A549 treated with RU486 at 1 μM for 4 hours (cell line): ENCODE measurements at places on chromosomes 12 and 14. TPM values are rescaled to one million over a fixed set of nuclear protein-coding genes. Genes with fewer than 3 reads are reported as not detected.

The TPH2 gene
- not detected in 5 replicates for total RNA-seq

The C12orf57 gene
- 259 to 304 TPM (median 287 TPM) in 5 replicates for total RNA-seq

The SLC17A8 gene
- total RNA-seq = 0.02 TPM in 1 of 5 replicates, not detected in the others

The CLBA1 gene
- total RNA-seq = 13.9 to 18.6 TPM (median 18.3 TPM) in 5 replicates

The POTEG gene
- not detected in 5 replicates for total RNA-seq

The SYCP3 gene
- 0.13 TPM in 1 of 5 replicates, not detected in the others for total RNA-seq

The IFNG-AS1 gene
- not detected in 5 replicates for total RNA-seq

The GPR132 gene
- total RNA-seq = 0.43 to 0.64 TPM (median 0.55 TPM) in 5 replicates

The ZBTB39 gene
- 4.4 to 6.0 TPM (median 5.7 TPM) in 5 replicates for total RNA-seq

The IL23A gene
- total RNA-seq = 0.42 to 0.74 TPM (median 0.59 TPM) in 5 replicates

The LRTM2 gene
- not detected in 5 replicates for total RNA-seq

The SLC5A8 gene
- total RNA-seq = not detected in 5 replicates

The ENTPD5 gene
- total RNA-seq = 3.9 to 7.1 TPM (median 6.0 TPM) in 5 replicates

The CAPS2 gene
- 1.3 to 3.0 TPM (median 1.6 TPM) in 5 replicates for total RNA-seq

The CCDC175 gene
- total RNA-seq = not detected in 5 replicates

The JPH4 gene
- 0.03 TPM in 3 of 5 replicates, not detected in the others for total RNA-seq

The FKBP11 gene
- 49.2 to 63.3 TPM (median 55.4 TPM) in 5 replicates for total RNA-seq

The FAM90A1 gene
- 0.07 to 0.08 TPM (median 0.08 TPM) in 3 of 5 replicates, not detected in the others for total RNA-seq

The DPPA3 gene
- total RNA-seq = not detected in 5 replicates

The APPL2 gene
- 16.5 to 26.7 TPM (median 20.6 TPM) in 5 replicates for total RNA-seq

The LMNTD1 gene
- total RNA-seq = not detected in 5 replicates

The B3GNT4 gene
- 0.21 to 0.80 TPM (median 0.53 TPM) in 5 replicates for total RNA-seq

The ATF7IP gene
- 4.5 to 6.0 TPM (median 5.7 TPM) in 5 replicates for total RNA-seq

The SAMD15 gene
- total RNA-seq = 1.4 to 3.3 TPM (median 2.1 TPM) in 5 replicates

The DCAF11 gene
- total RNA-seq = 19.5 to 23.6 TPM (median 20.5 TPM) in 5 replicates

The LRRC9 gene
- total RNA-seq = not detected in 5 replicates

The TRIM9 gene
- 6.9 to 10.7 TPM (median 9.6 TPM) in 5 replicates for total RNA-seq

The POLR3B gene
- 4.5 to 6.6 TPM (median 5.5 TPM) in 5 replicates for total RNA-seq

The TAS2R7 gene
- total RNA-seq = not detected in 5 replicates

The ENDOU gene
- total RNA-seq = not detected in 5 replicates

The KRT7 gene
- 3,887 to 4,969 TPM (median 4,700 TPM) in 5 replicates for total RNA-seq

The GLIPR1L1 gene
- total RNA-seq = not detected in 5 replicates

The SMCO3 gene
- not detected in 5 replicates for total RNA-seq

The COA8 gene
- total RNA-seq = 46.2 to 52.0 TPM (median 51.5 TPM) in 5 replicates

The KRT6C gene
- not detected in 5 replicates for total RNA-seq

The NID2 gene
- total RNA-seq = 15.9 to 25.1 TPM (median 19.2 TPM) in 5 replicates

The SERPINA12 gene
- not detected in 5 replicates for total RNA-seq

The LRRC43 gene
- 0.10 to 0.27 TPM (median 0.14 TPM) in 3 of 5 replicates, not detected in the others for total RNA-seq

The HAL gene
- 0.21 to 0.51 TPM (median 0.27 TPM) in 4 of 5 replicates, not detected in the other for total RNA-seq

The MIP gene
- total RNA-seq = not detected in 5 replicates

The GZMH gene
- not detected in 5 replicates for total RNA-seq

The GARIN6 gene
- total RNA-seq = not detected in 5 replicates

The AJUBA gene
- total RNA-seq = 38.8 to 43.7 TPM (median 40.1 TPM) in 5 replicates

The SPATA7 gene
- 2.5 to 4.9 TPM (median 4.0 TPM) in 5 replicates for total RNA-seq

The OASL gene
- 4.8 to 7.3 TPM (median 6.1 TPM) in 5 replicates for total RNA-seq

The C14orf119 gene
- total RNA-seq = 79.6 to 113 TPM (median 107 TPM) in 5 replicates

The TDRD9 gene
- not detected in 5 replicates for total RNA-seq

The ESRRB gene
- 0.14 to 0.38 TPM (median 0.20 TPM) in 5 replicates for total RNA-seq

The MGP gene
- not detected in 5 replicates for total RNA-seq

The HPD gene
- total RNA-seq = 1.1 to 2.0 TPM (median 1.6 TPM) in 5 replicates

The FERMT2 gene
- 24.6 to 44.4 TPM (median 38.4 TPM) in 5 replicates for total RNA-seq

The HOTAIR gene
- total RNA-seq = 0.07 to 0.17 TPM (median 0.12 TPM) in 4 of 5 replicates, not detected in the other

The MYO1H gene
- total RNA-seq = not detected in 5 replicates

The EPYC gene
- total RNA-seq = not detected in 5 replicates

The FOXA1 gene
- 6.8 to 12.4 TPM (median 10.6 TPM) in 5 replicates for total RNA-seq
